ENCODE measurements at places on chromosomes 2 and 18. TPM values are rescaled to one million over a fixed set of nuclear protein-coding genes. Genes with fewer than 3 reads are reported as not detected.

GRCh38 chr2:109611467-109612095, 2.2 kb downstream of the SEPTIN10 start:
- no peak for DNase-seq

DNA sequence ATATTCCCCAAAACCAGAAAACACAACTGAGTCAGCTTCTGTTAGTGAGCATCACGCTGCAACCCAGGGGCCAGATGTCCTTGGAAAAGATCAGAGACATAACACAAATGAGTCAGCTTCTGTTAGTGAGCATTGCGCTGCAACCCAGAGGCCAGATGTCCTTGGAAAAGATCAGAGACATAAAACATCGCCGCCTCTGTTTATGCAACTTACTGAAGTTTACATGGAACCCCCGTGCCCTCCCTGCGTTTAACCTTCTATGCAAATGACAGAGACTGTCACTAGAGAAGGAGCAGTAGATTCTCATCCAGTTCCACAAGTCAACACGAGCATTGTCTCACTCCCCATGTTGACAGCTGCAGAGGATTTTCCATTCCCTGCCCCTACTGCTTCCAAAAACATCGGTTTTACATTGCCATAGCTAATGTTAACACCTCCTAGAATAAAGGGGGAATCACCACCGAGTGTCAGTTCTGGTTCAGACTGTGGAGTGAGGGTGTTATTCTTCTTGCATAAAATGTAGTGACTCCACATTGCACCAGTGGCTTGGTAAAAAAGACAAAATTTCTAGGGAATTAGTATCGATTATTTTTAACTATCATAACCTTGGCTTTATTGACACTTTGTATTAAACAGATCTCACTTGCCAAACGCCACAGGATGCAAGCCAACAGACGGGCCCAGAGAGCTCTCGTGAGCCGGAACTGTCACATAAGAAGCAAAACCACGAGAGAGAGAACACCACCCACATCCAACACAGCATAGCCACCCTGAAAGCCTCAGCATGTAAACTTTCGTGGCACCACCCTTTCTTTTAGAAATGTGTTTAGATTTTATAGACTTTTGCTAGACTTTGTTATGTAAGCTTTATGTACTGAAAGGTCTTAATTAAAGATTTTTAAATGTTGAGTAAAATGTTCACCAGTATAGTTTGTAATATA, 87.7 kb downstream of the SH3YL1 start:
- peak; percentile 48 for DNase-seq

The ERBB4 gene
- total RNA-seq = not detected

The APCDD1 gene
- not detected for total RNA-seq

The TMEFF2 gene
- total RNA-seq = not detected
